ENCODE measurements at places on chromosomes 12 and 14.

DNA sequence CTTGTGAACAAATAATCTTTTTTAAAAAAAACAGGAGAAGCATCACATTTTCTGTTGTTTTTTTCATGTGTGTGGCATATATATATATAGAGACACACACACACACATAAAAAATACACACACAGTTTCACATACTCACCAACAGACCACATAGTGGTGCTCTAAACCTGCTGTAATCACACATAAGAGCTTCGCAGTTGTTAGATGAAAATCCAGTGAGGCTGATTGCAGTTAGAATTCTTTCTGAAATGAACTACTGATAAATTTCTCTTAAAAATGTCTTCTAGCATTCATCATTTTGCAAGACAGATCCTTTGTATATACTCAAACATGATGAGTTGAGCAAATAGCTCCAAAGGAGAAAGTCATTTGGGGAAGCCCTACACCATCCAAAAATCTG is 434.3 kb upstream of the STXBP6 start:
- peak; percentile 68 for DNase-seq

DNA sequence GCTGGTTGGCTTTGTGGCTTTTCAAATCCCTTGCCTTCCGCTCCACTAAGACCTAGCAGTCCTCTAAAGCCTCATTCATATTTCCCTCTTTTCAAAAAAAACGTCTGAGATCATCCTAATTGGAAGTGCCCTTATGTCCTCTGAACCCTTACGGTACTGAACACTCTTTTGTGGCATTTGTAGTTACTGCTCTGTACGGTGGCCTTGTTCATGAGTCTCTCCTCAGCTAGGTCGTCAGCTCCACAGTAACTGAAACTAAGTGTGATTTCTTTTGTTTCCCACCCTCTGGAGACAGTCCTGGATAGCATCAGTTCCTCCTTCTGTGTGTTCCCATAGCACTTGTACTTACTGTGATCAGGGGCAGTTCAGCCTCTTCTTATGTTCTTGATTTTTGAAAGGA is 49.7 kb downstream of the DAAM1 start:
- no peak for DNase-seq

DNA sequence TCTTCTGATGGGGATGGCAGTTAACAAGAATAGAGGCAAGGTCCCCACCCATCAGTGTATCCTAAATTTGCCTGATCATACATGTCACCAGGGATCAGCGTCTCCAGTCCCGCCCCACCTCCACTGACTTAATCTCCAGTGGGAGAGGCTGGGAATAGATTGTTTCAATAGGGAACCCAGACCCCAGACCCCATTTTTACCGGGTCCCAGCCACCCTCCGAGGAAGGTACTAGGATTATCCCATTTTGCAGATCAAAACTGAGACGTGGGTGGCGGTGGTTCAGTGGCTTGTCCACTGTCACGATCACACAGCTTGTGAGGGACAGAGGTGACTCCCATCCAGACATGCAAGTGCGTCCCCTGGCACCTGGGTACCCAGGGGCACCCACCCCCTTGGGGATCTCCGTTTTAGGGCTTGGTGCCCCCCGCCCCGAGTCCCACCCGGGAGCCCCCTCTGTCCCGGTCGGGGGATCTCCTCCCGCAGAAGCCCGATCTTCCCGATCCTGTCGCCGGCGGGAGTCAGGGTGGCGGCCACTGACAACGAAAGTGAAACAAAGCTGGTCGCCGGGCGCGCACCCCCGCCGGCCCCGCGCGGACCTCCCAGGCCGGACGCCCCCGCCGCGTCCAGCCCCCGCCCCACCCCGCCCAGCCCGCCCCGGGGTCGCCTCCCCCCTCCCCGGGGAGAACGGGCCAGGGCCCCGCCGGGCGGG is 523 bp downstream of the WSB2 start:
- no peak for DNase-seq

- DNase-seq, result no peak
Observed at GRCh38 chr14:94391281-94391975, 3.0 kb upstream of the SERPINA1 start.

- DNase-seq, result no peak
Observed at GRCh38 chr12:91851741-91852477, 293.7 kb downstream of the BTG1 start.

GRCh38 chr14:94582851-94583250 is 1.6 kb downstream of the SERPINA5 start:
- no peak for DNase-seq

DNA sequence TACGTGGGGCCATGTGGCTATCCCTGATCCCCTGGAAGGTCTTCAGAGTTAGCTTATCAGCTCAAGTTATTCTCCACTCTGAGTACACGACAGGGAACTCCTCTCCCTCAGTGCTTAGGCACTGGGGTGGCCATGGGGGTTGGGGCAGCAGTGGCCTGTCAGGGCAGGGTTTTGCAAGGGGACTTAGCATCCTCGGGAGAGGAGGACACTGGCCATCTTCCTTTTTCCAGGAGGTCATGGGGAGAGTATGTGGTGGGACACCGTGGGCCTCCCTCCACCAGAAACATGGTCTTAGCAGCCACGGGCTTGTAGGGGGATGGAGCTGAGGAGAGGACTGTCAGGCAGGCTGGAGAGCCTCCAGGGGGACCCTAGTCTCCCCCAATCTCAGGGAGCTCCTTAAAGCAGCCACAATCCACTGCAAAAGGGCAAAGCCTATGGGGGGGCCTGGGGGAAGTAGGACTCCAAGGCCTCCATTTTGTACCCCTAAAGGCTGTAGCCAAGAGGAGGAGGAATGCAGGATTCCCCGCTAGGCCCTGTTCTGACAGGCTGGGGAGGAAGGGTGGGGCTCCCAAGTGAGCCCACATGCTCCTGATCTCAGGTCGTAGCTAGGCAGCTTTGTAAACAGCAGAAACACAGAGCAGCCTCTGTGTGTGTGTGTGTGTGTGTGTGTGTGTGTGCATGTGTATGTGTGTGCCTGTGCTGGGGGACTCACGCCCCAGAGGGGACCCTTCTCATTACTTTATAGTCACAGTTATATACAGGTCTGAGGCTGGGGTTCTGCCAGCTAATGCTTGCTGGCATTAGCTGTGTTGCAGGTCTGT is 36.6 kb downstream of the KRT80 start:
- DNase-seq, result no peak

DNA sequence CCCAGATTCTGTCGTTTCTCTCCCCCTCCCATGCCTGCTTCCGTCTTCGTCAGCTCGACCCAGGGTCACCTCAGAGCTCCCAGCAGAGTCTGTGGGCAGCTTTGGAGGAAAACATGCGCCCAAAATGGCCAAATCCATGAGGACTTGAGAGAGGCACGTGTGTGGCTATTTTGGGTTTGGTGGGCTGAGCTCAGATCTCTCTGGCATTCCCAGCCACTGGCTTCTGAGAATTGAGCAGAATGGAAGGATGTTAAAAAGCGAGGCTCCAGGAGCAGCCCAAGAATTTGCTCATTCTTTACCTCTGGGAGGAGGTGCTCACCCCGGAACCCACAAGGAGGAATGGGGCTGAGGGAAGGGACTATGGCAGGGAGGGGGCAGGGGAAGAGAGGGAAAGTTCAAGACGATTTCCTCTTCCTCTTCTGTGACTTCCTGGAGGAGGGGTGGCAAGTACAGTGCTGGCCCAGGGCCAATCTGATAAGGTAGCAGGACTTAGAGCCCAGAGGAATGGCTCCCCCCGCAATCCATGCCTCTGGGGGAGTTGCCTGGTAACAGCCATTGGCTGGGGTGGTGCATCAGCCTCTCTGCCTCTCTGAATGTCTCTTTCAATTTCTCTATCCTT is 20.1 kb downstream of the TSPAN9 start:
- no peak for DNase-seq

DNA sequence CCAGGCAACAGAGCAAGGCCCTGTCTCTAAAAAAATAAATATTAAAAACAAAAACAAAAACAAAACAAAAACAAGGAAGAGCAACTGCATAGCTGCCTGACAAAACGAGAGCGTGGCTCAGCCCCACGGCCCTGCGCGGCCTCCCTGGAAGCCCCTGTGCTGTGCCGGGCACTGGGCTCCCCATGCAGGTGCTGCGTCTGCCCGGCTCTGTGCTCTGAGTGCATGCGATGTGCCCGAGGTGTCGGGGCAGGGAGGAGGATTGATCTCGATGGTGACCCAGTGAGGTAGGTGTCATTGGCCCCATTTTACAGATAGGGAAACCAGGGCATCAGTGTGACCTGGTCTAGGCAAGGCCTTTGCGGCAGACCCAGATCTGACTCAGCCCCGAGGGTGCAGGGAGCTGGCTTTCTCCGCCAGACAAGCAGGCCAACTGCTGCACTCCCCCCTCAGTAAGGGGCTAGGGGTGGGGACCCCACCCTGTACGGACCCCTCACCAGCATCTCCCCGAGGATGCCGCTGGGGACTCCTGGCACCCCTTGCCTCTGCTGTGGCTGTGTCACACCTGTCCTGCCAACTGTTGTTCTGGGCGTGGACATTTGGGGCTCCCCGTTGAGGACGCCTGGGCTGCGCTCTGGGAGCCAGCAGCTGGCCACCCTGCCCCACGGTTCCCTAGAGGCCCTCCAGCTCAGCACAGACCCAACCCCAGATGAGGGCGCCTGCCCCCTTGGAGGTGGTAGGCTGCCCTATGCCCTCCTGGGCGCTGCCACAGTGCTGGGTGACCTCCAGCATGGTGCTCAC is 15.3 kb downstream of the GPR132 start:
- no peak for DNase-seq

DNA sequence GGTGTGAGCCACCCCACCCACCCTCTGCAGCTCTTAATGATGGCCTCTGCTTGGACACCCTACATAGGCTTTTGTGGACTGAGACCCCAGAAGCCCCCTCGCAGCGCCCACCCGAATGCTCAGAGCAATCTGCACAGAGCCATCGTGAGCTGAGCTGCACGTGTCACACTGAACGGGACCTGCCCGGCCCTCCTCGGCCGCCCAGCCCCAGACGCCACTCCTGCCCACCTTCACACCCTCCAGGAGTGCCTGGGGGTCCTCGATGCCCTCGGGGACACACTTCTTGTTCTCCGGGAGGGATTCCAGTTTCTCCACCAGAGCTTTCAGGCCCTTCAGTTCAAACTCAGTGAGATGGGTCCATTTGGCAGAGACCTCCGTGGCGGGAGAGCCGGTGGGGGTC is 71.5 kb downstream of the KDM2B start:
- DNase-seq, result no peak

GRCh38 chr12:50482571-50482970 is 22.2 kb upstream of the DIP2B start:
- no peak for DNase-seq

DNA sequence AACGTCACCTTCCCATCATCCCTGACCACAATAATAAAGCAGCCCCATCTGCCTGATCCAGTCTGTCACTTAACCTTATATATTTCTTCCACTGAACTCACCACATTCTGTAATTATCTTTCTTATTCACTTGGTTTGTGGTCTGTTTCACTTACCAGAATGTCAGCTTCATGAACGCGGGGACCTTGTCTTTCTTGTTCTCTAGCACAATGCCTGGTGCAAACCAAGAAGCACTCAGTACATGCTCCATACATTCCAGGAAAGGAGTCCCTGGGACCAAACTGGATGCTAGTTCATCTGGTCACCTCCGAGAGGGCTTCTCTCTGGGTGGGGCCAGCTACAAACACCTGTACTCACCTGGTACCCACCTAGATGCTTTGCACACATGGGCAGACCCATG is 17.4 kb upstream of the ANKRD33 start:
- no peak for DNase-seq

- DNase-seq, result no peak
Observed at GRCh38 chr14:52853522-52853854, 62.1 kb upstream of the GNPNAT1 start.

GRCh38 chr12:76587428-76588178 is 28.0 kb upstream of the OSBPL8 start:
- DNase-seq, result no peak

DNA sequence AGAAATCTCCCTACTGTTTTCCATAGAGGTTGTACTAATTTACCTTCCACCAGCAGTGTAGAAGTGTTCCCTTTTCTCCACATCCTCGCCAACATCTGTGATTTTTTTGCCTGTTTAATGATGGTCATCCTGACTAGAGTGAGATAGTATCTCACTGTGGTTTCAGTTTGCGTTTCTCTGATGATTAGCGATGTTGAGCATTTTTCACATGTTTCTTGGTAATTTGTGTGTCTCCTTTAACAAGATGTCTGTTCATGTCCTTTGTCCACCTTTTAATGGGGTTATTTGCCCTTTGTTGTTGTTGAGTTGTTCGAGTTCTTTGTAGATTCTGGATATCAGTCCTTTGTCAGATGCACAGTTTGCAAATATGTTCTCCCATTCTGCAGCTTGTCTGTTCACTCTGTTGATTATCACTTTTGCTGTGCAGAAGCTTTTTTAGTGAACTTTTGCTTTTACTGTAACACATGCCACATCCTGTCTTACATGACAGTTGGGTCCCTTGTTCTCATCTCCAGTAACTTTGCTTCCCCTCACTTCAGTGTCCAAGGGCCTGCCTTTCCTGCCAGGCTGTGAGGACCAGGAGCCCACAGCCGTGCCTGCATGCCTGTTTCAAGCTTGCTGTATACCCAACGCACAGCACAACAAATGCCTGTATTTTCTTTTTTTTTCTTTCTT is 64.9 kb downstream of the SPRING1 start:
- no peak for DNase-seq

DNA sequence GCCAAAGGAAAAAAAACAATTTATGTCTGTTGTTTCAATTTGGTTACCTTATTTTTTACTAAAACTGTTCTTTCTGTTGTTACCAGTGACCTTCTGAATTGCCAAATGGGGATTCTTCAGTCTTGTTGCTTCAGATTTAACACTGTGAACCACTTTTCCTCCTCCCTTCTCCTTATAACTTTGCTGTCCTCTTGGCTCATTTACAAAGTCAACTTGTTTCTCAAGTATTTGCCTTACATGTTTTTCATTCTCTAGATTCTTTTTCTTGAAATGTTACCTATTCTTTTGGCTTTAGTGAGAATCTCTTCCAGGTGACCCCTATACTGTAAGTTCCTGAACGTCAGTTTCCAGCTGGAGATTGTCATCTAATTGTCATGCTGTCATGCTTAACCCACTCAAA is 19.4 kb downstream of the FUT8 start:
- DNase-seq, result no peak

DNA sequence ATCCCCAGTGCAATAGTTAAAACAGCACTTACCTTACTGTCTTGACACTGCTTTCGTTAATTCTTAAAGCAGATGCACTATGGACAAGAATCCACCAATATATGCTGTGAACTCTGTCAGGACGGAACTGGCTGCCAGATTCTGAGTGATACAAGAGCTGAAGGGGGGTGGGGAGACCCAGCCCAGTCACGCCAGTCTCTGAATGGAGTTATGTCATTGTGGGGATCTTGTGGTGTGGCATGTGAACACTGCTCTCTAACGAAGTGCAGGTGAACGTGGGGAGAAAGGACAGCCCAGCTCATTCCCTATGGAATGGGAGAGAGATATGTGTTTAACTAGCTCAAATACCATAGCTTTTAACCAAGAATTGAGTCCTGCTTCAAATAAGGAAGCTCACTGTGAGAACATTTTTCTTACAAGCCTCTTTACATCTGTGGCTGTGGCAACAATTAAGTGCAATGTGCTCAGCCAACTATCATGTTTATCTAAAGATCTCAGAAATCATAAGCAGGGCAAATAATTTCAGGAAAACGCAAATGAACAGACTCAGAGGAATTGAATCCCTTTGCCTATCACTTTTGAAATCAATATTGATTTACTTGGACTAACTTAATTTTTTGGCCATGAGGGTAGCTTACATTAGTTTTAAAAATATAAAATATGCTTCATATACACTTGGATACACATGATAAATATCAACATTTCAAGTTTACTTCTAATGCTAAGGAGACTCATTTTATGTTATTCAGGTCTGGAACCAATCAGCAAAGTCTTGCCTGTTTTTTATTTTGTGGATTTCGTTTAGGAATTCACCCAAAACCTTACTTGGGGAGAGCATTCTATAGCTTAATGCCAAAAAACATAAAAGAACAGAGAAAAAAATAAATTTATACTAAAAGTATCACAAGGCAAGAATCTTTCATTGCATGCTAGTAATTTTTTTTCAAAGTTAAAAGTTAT is at the start of gene LUM:
Gene LUM, minus strand, starts transcription at position 129 of the 960 bp plus-strand sequence. CDS start 2,515 bp downstream, outside the sequence.
- DNase-seq, result no peak
